ENCODE measurements at places on chromosomes 2 and 18.

GRCh38 chr2:230944123-230944653 is 19.1 kb upstream of the GPR55 start:
- no peak for DNase-seq

DNA sequence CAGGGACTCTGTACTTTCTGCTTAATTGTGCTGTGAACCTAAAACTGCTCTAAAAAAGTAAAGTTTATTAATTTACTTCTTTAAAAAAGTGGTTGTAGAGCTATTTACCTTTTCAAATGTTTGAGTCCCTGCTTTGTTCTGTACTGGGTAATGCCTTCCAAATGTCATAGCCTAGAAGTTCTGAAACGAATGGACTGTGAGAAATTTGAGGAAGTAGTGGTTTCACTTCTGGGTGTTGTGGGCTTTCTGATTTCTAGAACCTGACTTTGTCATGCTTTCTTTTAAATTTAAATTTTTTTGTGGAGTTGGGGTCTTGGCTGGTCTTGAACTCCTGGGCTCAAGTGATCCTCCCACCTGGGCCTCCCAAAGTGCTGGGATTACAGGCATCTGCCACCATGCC is 44.6 kb downstream of the SMAD4 start:
- no peak for DNase-seq

- no peak for DNase-seq
These were observed 63.5 kb upstream of the CTLA4 start for GRCh38 chr2:203804070-203804469.

- DNase-seq: no peak
These were observed 70.2 kb downstream of the TPGS2 start for GRCh38 chr18:36758623-36759022.

- no peak for DNase-seq
These were observed 1386.2 kb upstream of the ACVR2A start for GRCh38 chr2:146458585-146458984.

Measured in T-helper 17 cell (primary cell).